Astrocyte of the cerebellum (primary cell): ENCODE measurements at places on chromosomes 13 and 19.

GRCh38 chr13:19772306-19772705 lies 10.4 kb downstream of the PSPC1 start:
- DNase-seq, result no peak

- no peak for DNase-seq
Measured at GRCh38 chr13:46310066-46310465, 77.0 kb downstream of the RUBCNL start.

- no peak for DNase-seq
Measured at GRCh38 chr19:14150770-14151661, 14.6 kb upstream of the ASF1B start.

DNA sequence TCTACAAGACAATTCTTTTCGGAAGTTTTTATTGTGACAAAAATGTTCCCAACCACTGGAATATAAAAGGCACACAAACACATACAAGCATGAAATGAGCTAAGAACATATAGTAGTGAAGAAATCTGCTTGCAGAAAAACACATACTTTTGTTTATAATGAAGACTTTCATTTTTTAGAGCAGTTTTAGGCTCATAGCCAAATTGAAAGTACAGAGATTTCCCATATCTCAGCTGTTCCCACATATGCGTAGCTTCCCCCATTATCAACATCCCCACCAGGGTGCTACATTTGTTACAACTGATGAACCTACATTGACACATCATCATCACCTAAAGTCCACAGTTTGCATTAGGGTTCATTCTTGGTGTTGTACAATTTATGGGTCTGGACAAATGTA lies 249.4 kb downstream of the KCTD12 start:
- no peak for DNase-seq

GRCh38 chr19:3543150-3544057 lies 4.4 kb downstream of the TEKTIP1 start:
- DNase-seq, result no peak

- no peak for DNase-seq
Measured at GRCh38 chr19:43684326-43684725, 14.4 kb upstream of the PLAUR start.

DNA sequence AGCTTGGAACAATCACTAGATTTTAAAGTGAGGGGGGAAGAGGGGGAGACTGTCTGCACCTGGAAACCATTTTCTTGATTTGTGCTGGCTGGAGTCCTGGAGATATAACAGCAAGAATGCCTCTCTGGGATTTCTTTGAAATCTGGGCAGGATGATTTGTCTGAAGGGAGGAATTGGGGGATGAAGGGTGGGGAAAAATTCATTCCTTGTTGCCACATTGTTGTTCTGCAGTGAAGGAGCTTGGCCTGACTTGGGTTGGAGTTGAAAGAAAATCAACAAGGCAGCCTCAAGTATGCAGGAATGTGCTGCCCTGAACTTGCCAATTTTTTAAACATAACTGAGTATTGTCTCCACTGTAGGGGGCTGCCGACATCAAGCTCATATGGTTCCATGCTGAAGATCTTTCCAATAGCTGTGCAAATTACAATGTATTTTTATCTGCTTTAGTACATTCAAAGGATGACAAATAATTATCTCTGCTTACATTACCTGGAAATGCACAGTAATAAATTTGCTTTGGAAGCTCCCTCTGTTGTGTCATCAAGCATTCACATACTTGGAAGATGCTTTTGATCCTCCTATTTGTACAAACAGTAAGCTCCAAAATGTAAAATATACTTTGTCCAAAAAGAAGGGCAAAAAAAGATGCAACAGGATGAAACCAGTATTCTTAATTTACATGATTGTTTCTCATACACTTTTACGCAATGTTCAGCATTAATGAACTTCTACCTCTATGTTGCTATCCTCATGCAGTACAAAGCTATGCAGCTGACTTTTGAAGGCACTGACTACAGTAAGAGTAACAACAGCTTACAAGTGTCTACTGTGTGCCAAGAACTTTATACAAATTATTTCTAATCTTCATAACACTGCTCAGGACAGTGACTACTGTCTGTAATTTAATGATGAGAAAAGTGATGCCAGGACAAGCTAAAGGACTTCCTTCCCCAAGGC lies 627.9 kb upstream of the KLF12 start:
- DNase-seq, result peak; percentile 95

- no peak for DNase-seq
Measured at GRCh38 chr13:99261059-99261458, 2.9 kb upstream of the GPR18 start.

DNA sequence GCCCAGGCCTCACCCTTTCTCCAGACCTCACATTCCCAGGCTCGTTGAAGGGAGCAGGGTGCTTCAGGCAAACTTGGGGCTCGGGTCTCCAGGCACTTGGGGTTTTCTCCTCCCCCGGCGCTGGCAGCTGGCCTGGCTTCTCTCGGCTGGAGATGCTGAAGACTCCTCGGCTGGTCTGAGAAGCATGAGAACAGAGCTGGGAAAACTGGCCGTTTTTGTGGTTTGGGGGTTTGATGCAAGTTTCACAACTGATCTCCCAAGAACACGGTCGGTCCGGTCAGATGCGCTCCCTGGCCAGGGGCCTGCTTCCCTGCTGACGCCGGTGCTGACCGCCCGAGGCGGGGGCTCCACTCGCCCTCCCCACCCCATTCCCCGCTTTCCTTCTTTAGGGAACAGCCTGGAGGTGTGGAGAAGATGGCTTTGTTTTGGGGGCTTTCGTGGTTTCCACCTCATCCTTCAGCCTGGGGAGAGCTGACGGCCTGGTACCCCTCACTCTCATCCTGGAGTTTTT lies 35.3 kb downstream of the CEBPA start:
- no peak for DNase-seq

GRCh38 chr19:35462476-35462953 lies 14.5 kb downstream of the FFAR2 start:
- DNase-seq, result no peak

DNA sequence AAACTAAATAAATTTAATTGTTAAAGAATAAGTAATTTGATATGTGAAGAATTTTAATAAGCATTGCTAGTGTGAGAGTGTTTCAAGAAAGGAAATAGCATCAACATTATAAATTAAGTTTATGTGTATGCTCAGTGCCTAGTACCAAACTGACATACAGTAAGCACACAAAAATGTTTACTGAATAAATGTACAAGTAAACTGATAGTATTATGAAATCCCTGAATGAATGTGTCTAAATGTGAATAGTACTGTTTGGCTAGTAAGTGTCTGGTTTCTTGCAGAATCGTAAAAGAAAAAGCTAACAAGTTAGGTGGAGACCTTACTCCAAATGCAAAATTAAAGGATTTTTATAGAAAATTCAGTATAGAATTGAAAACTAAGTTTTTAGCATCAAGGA lies 233.6 kb downstream of the PCDH9 start:
- no peak for DNase-seq

- peak; percentile 26 for DNase-seq
Measured at GRCh38 chr13:91722267-91722884, 324.0 kb downstream of the GPC5 start.

- no peak for DNase-seq
Measured at GRCh38 chr19:6602729-6603114, 11.8 kb upstream of the CD70 start.

DNA sequence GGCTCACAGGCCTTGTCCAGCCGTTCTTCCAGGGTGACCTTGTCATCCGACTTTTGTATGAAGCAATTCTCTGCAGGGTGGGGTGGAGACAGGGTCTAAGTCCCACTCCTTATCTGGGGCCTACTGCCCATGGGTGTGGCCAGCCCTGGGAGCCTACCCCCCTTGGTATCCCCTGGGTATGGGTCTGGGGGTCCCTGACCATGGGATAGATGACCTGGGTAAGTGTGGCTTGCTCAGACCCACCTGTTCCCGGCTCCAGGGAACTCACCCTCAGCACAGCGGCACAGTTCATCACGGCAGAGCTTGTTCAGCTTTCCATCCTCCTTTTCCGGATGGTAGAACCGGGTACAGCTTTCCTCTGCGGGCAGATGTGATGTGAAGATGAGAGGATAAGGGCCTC lies 9.2 kb upstream of the TNFSF14 start:
- DNase-seq, result no peak

GRCh38 chr13:113274721-113275120 lies 22.3 kb upstream of the LAMP1 start:
- no peak for DNase-seq

- DNase-seq, result no peak
Measured at GRCh38 chr13:18951412-18951811, 230.2 kb downstream of the TUBA3C start.

DNA sequence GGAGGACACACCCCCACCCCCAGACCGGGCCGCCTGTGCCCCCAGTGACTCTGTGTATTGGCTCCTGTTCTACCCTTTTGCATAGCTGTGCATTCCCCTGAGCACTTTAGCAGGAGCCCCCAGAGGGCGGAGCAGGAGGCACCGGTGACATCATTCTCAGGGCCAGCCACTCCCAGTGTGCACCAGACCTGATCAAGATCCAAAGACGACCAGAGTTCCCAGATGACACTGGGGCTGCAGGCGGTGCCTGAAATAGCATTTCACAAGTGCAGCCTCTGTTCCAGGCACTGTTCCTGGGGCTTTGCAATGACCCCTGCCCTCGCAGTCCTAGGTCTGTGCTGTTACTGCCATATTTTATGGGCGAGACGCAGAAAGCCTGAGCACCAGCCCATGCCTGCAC lies 14.5 kb upstream of the PTPRS start:
- no peak for DNase-seq

DNA sequence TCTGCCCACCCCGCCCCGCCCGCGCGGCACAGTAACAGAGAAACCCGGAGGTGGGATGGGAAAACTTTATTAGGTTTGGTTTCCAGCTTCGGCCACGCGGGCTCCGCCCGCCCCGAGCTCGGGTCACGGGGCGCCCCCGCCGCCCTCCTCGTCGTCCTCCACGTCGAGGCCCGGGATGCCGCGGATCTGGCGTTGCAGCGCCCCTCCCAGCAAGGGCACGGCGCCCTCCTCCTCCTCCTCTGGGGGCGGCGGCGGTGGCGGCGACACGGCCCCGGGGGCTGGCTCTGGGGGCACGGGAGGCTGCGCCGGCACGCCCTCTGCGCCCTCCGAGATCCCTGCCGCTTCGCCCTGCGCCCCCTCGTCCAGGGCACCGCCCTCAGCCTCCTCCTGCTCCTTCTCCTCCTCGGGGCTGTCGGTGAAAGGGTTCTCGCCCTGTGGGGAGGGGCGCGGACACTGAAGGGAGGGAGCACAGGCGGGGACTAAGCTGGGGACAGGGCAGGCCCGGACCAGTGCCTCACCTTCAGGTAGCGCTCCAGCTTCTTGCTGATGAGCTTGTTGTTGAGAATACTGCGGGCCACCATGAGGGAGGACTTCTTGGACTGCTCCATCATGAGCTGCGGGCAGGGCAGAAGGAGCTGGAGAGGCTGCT lies 536 bp upstream of the AKAP8 start:
- no peak for DNase-seq

DNA sequence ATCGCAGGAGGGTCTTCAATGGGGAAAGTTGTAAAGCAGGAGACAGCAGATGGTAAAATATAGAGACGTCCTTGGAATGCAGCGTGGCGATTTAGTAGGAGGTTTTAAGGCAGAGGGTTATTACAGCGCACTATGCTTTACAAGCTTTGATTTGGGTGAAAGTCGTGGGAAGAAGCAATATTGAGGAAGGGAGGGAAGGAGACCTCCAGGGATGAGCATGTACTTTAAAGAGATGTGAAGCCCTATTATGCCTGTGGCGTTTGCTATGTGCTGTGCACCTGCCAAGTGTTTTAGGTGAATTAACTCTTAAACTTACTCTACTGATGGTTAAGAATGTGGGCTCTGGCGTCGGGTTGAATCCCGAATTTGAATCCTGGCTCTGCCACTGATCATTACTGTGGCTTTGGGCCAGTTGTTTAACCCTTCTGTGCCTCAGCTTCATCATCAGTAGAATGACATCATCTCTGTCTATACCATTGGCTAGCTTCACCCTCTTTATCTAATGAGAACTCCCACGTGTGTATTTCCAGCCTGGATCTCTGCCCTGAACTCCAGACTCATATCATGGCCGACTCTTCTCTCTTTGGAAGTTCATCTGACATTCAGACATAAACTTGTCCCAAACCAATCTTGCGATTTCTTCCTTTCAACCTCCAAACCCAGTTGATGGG lies 583 bp downstream of the CCDC61 start:
- DNase-seq, result no peak

DNA sequence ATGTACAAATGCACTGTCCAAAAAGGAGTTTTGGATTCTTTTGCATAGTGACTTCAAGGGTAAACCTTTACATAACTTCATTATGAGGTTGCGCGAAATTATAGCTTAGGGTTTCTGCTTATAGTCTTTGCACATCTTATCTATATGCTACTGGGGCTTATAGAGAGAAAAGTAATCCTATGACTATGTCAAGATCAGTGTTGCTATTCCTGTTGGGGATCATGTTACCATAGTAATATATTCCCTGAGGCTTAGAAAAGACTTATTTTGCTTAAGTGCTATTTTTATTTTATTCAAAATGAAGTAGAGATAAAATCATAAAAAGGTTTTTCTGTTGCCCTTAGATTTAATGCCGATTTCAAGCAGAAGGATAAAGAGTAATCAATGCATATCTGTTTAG lies 14.7 kb upstream of the POSTN start:
- no peak for DNase-seq

DNA sequence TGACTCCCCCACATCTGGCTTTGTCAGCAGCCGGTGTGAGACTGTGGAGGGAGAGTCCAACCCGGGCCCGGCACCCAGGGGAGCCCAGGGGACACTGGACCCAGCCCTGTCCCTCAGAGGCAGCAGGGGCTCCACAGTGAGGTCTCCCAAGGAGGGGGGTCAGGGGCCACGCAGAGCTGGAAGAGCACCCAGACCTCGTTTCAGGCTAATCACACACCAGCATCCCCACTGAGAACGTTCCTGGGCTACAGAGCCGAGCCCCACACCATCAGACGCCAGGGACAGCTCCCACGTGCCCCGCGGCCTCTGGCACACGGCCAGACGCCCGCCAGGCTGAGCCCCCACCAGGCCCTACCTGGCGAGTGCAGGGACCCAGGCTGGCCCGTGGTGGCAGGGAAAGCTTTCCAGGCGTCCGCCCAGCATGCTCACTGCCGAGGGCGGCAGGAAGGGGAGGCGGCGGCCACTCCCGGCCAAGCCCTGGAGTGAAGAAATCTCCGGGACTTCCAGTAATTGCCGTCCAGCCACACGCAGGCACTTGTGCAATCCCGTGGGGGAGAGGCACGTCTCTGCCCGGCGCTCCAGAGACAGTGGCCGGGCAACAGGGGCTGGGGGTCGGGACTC lies 19.2 kb downstream of the SBNO2 start:
- DNase-seq, result peak; percentile 28

GRCh38 chr13:72963762-72964161 lies 95.0 kb upstream of the KLF5 start:
- DNase-seq, result no peak

GRCh38 chr19:17125062-17125727 lies 49.6 kb downstream of the MYO9B start:
- no peak for DNase-seq

GRCh38 chr13:97588993-97589392 lies 155.0 kb downstream of the RAP2A start:
- DNase-seq, result no peak

- no peak for DNase-seq
Measured at GRCh38 chr19:1076951-1077350, 10.0 kb downstream of the ARHGAP45 start.

GRCh38 chr19:43699506-43700394 lies 16.1 kb upstream of the IRGC start:
- DNase-seq, result no peak

GRCh38 chr19:6015841-6016545 lies 38.1 kb upstream of the RANBP3 start:
- DNase-seq, result no peak
